Activated T-helper 1 cell treated with anti-CD3 and anti-CD28 coated beads, Interleukin-12 subunit alpha, Interleukin-12 subunit beta, Interleukin-2, Interleukin-4 antibody, amounts not matched to agents 30 ng/mL and 10 ng/mL and 1 ng/mL, durations not matched to agents 14 hours and 24 hours and 36 hours (primary cell): ENCODE measurements at places on chromosomes 12 and 14.

- peaks cover 2% of the 10 kb centered on the region for H3K27me3 ChIP-seq
- no peaks in the 10 kb centered on the region for H3K36me3 ChIP-seq
- no peak for DNase-seq
Observed at GRCh38 chr14:20614038-20614840, 23.1 kb upstream of the RNASE12 start.

DNA sequence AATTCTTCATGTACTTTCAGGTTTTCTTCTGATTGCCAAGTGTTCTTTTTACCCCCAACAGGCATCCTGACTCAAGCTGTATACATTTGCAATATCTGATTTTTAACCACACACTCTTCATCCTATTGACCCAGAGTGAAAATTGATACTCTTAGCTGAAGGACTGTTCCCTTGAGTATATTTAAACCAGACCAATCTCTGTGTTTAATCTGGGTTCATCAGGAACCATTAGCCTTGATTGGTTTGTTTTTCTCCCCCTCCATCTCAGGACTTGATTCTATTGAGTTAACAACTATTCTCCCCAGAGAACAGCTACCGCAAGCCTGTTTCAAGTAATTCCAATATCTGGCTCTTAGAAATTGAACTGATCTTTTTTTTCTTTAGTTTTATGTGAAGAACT is 222.3 kb upstream of the NOVA1 start:
- no peak overlapping the region for H3K27ac ChIP-seq
- H3K27me3 ChIP-seq, result no peaks in the 10 kb centered on the region
- H3K4me3 ChIP-seq, result no peak overlapping the region
- H3K4me1 ChIP-seq, result no peaks in the 10 kb centered on the region
- DNase-seq, result no peak

DNA sequence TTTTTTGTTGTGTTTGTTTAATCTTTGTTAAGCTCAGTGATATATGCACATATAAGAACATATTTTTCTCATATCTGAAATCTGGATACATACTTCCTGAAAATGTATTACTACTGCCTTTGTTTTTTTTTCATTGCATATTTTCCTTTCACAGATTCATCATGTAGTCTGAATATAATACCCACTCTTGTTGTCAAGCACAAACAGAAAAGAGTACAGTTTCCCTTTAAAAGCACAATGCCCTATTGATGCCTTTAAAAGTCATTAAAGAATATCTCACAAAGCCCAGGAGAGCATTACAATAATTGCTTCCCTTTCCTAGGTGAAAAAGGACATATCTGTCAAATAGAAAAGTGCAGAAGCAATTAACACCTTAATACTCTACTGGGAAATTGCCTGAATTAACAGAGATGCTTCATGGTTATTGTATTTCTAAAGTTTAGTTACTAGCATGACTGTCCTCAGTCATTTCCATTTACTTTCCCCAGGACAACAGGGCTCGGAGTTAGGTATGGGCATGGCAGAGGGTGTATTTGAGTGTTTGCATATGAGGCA is 107.4 kb downstream of the GRIP1 start:
- H3K4me3 ChIP-seq, result no peak overlapping the region
- DNase-seq, result no peak
- no peaks in the 10 kb centered on the region for H3K4me1 ChIP-seq
- peaks cover 4% of the 10 kb centered on the region for H3K27me3 ChIP-seq

DNA sequence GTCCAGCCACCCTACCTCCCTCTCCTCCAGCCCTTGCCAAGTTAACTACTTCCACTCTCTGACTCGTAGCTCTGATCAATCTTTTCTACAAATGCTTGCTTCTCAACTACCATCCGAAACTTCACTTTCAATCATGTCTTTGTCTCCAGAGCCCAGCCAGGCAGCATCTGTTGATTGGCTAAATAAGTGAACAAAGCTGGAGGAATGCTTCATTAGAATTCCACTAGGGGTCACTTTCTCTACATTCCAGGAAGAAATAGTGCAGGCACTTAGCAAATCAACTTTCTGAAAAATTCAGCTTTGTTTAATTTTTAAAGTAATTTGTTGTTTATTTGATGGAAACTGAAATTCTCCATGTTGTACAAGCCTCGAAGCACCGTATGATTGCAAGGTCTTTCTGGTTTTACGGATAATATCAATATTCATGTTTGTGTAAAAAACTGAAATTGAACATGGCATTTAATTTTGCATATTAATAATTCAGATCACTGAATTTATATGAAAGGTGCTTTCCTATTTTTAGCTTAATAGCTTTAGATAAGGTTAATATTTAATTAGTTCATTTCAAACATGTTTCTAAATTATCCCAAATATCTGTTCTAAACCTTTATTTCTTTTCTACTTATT is 32.4 kb upstream of the HELB start:
- DNase-seq, result peak; percentile 8
- peaks cover 3% of the 10 kb centered on the region for H3K4me1 ChIP-seq
- peaks cover 2% of the 10 kb centered on the region for H3K36me3 ChIP-seq

DNA sequence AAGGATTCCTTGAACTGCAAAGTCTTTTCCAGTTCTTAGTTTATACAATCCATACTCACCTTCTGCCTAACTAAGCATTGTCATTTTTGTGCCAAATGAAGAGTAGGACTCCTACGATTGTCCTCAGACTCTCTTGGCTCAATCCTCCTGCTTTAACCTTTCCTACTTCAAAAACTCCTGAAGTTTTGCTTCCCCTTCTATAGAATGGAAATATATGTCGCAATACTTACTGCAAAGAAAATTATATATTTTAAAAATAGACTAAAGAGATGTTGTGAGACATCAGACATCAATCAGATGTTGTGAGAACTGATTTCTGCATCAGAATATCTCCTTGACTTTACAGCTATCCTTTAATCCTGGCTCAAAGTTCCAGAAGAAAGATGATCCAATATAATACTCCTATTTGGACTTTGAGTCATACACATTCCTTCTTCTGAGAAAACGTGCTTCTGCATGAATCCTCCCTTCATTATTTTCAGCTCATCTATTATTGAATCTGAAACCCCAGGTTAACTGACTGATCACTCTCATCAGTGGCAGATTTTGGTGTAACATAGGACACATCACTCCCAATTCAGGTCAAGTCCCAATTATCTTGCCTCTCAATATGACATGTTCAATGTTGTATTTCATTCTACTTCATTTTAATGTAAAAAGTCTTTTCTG is 48.8 kb downstream of the A2M start:
- no peaks in the 10 kb centered on the region for H3K36me3 ChIP-seq
- H3K27ac ChIP-seq, result no peak overlapping the region
- DNase-seq, result no peak
- peaks cover 7% of the 10 kb centered on the region for H3K4me1 ChIP-seq
- peaks cover 14% of the 10 kb centered on the region for H3K27me3 ChIP-seq
- no peak overlapping the region for H3K4me3 ChIP-seq
